ENCODE measurements at places on chromosomes 7 and 10.

- DNase-seq: no peak
Observed at GRCh38 chr10:33889371-33889770, 554.9 kb upstream of the NRP1 start.

DNA sequence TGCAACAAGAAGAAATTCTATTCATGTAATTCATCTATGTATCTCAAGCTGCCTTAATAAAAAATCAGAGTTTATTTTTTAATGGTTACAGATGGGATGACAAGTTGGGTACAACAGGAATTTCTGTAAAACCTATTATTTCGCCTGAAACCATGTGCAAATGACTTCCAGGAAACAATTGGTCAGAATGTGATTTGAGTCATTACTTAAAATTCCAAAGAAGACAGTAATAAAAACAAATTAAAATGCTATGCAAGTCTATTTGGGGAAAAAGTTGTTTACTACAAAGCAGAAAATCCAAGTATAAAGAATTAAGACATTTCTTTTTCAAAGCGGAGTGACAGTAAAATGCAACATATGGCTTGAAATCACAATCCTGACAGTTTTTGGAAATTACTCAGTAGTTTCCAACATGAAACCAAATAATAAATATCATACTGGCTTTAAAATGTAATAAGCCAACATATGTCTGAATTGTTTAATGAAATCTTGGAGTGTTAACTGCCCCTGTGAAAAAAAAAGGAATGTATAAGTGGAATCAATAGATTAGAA, 41.5 kb upstream of the SEMA3C start:
- DNase-seq: peak; percentile 62

DNA sequence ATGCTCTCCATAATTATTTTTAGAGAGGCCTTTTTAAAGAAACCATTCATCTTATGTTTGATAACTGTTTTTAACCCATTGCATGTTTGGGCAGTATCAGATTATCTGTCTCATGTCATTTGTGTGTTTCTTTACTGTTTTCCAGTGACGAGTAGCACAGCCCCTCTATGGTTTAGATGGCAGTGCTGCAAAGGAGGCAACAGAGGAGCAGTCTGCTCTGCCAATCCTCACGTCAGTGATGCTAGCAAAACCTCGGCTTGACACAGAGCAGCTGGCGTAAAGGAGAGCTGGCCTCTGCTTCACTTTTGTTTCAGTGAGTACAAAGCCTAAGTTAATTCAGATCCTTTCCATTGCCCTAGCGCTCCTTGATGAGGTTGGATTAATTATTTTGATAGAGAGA, 80.4 kb upstream of the GARIN1A start:
- DNase-seq: no peak

GRCh38 chr7:43905209-43905946, 1.0 kb downstream of the URGCP start:
- peak; percentile 22 for DNase-seq
